ENCODE measurements at places on chromosomes 13 and 19. TPM values are rescaled to one million over a fixed set of nuclear protein-coding genes. Genes with fewer than 3 reads are reported as not detected.

The KCTD12 gene
- 4.4 TPM for total RNA-seq

The CYSLTR2 gene
- not detected for total RNA-seq

The RGS9BP gene
- 0.15 TPM for total RNA-seq

The NXNL1 gene
- not detected for total RNA-seq

The PROZ gene
- total RNA-seq = not detected

The CCDC8 gene
- not detected for total RNA-seq

The NLRP7 gene
- total RNA-seq = not detected

The MATK gene
- total RNA-seq = not detected

The FAM83E gene
- total RNA-seq = 0.57 TPM

The KLK3 gene
- not detected for total RNA-seq

The ZIC5 gene
- total RNA-seq = 4.9 TPM

The TSHZ3 gene
- not detected for total RNA-seq

The TNNT1 gene
- total RNA-seq = 25.1 TPM

The PSG7 gene
- not detected for total RNA-seq

The ZNF610 gene
- 6.0 TPM for total RNA-seq

The RGL3 gene
- 8.6 TPM for total RNA-seq

The TPTE2 gene
- total RNA-seq = not detected

The EFNB2 gene
- 2.0 TPM for total RNA-seq

The PLPP2 gene
- 91.1 TPM for total RNA-seq

The PRTN3 gene
- 0.50 TPM for total RNA-seq

The PEAK3 gene
- total RNA-seq = not detected

The RXFP2 gene
- 0.06 TPM for total RNA-seq

The VSTM1 gene
- total RNA-seq = not detected

The OR10H1 gene
- not detected for total RNA-seq

The IFNL1 gene
- total RNA-seq = not detected

The ZNF615 gene
- total RNA-seq = 7.3 TPM

The CA11 gene
- 3.3 TPM for total RNA-seq

The YJEFN3 gene
- 1.3 TPM for total RNA-seq

The GARIN5A gene
- 0.26 TPM for total RNA-seq

The FUT3 gene
- total RNA-seq = not detected

The PLK5 gene
- total RNA-seq = 0.05 TPM

The TGFBR3L gene
- total RNA-seq = 10.9 TPM

The CGB5 gene
- not detected for total RNA-seq

The CABP5 gene
- total RNA-seq = not detected

The PDX1 gene
- 0.12 TPM for total RNA-seq

The ZNF738 gene
- total RNA-seq = 4.2 TPM

The PLIN5 gene
- not detected for total RNA-seq

The ZNF253 gene
- 1.5 TPM for total RNA-seq

The CYP4F12 gene
- not detected for total RNA-seq

The CNN1 gene
- not detected for total RNA-seq

The BRME1 gene
- 0.50 TPM for total RNA-seq

The FXYD7 gene
- not detected for total RNA-seq

The SDHAF1 gene
- total RNA-seq = 26.1 TPM

The ZNF613 gene
- 5.7 TPM for total RNA-seq

The NMRK2 gene
- total RNA-seq = not detected

The NALCN gene
- total RNA-seq = 4.3 TPM

The ZNF90 gene
- total RNA-seq = not detected

The CPT1C gene
- total RNA-seq = 1.7 TPM

The IGFL3 gene
- not detected for total RNA-seq

The RSPH6A gene
- total RNA-seq = not detected

The CGB2 gene
- total RNA-seq = not detected

The SLC17A7 gene
- 0.17 TPM for total RNA-seq
